Bronchial epithelial cell (primary cell): ENCODE measurements at places on chromosomes 4 and X.

- DNase-seq, result no peak
Measured at GRCh38 chr4:162874748-162875147, 291.9 kb downstream of the NAF1 start.

DNA sequence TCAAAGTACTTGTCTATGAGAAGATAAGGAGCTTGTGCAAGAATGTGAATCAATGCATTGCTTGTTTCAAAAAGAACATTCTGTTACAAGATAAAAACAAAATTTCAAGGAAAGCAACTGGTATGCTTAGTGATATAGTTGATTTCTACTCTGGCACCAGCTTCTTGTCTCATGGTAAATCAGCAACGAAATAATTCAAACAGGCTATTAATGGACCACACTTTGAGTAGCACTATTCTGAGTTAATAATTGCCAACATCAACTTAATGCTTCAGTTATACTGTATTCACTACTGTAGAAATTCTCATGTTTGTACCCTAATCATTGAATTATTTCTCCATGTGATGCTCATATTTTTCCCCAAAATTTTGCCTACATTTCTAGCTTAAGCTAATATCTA lies 252.6 kb downstream of the NDST4 start:
- DNase-seq, result no peak

DNA sequence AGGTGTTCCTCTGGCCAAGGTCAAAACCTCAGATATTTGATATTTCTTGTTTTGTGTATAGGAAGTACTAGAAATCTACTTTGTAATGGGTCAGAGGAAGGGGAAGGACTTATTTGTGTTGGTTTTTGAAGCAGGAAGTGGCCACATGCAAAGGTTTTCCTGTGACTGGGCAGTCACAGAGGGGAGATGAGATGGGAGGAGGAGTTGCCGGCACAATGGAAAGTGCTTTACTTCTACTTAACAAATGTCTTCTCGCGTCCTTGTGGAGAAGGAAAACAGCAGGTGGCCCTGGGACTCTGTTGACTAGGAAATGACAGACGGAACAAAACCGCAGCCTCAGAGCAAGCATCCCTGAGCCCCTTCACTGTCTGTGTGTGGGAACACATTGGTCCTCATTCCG lies 46.6 kb downstream of the SHROOM2 start:
- no peak for DNase-seq

DNA sequence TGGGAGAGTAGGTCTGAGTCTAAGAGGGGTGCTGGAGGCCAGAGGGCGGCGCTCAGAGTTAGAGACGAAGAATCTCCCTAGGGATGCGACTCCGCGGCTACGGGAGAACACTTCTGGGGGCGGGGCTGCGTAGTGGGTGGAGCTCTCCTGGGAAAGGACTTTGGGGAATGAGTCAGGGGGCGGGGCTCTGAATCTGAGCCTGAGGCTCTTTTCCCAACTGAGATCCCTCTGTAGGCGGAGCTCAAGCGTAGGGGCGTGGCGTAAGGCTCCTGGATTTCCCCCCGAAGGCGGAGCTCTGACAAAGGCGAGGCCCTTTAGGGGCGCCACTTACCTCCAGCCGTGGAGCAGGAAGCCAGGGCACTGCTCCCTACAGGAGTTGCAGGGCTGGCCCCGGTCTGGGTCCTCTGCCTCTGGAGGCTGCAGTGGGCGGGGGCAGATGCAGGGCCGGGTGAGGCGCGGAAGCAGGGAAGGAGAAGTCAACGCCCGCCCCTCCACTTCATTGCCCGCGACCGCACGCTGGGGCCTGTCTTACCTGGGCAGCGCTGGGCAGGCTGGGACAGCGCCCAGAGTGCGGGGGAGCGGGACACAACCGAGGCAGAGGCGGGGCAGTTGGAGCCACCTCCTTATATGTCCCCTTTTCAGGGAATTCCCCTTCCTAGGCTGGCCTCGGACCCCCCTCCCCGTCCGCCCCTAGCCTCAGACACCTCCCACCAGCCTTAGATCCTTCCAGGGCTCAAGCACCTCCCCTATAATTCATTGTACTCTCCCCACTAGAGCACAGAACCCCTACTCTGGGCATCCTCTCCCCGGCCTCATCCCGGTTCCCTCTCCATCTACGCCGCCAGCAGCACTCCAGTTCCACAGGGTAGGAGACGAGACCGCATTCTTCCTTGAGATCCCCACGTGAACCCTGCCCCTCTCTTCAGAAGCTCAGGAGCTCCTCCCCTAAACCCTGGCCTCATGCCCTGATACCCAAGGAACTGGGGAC lies 1.6 kb downstream of the PRICKLE3 start:
- peak; percentile 82 for DNase-seq

- DNase-seq, result no peak
Measured at GRCh38 chrX:32137525-32137924, 1065.7 kb upstream of the FTHL17 start.

DNA sequence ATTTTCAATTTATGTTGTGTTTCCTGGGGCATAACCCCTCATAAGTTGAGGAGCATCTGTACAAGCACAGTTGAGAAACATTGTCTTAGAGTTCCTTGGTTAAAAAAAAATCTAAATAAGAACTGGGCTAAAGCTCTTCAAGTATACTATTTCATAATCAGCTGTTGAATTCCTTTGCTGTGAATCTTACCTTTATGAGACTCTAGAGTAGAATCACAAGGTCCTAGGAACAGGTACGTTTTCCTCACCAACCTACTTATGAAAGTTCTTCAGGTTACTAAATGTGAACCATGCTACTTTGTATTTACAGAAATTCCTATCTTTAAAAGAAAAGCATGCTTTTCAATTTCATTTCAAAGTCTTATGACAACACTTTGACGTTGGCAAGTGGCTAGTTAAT lies 20.9 kb upstream of the SOD3 start:
- peak; percentile 81 for DNase-seq

GRCh38 chr4:150583287-150584110 lies 1.5 kb downstream of the MAB21L2 start:
- no peak for DNase-seq
